Activated CD4-positive, alpha-beta T cell treated with anti-CD3 and anti-CD28 coated beads for 48 hours (primary cell): ENCODE measurements at places on chromosomes 6 and 20.

DNA sequence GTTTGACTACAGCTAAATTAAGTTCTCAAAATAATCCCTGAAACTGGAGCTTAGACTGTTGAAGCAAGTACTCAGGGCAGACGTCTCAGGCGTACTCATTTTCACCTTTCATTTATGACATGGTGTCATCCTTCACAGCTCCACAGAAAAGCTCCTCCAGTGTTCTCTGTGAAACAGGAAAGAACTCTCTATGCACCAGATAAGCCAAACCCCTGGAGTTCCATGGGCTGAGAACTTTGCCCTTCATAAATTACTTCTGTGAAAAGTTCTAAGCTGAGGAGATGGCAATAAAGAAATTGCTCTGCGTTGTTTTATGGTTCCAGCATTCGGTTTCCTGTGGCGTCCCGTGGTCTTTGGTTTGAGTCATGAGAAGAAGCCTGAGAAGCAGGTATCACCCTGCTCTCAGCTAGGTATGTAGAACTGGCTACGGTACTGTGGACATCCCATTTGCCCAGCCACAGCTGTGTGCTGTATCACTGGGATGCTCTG, 20.2 kb upstream of the RREB1 start:
- peak; percentile 54 for DNase-seq

DNA sequence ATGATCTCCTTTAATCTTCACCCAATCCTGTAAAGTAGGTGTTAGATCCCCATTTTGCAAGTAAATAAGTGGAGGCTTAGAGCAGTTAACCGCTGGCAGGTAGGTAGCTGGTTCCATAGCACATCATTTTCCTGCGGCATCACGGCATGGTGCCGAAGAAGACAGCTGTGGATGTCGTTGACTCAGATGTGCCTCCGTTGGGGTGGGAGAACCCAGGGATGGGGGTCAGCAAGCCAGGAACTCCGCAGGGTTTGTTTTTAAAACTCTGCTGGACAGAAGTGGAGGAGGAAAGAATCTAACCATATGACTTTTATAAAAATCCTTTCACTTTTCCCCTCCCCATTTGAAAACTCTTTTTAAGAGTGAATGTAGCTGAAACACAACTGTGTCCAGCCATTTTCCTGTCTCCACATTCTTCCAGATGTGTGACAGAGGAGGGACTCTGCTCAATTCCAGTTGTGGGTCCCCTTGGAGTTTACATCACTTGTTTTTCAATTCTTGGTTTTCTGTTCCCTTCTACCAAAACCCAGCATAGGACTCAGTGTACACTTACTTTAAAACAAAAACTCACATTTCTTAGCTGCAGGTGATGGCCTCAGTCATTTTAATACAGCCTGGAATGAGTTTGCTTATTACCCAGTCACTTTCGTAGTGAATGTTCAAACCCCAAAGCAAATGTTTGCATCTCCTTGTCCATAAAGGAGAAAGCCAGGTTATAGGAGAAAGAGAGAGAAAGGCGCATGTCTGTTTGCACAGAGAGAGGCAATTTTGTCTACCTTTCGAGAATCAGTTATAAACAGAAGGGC, 27.6 kb upstream of the PI16 start:
- DNase-seq = no peak

DNA sequence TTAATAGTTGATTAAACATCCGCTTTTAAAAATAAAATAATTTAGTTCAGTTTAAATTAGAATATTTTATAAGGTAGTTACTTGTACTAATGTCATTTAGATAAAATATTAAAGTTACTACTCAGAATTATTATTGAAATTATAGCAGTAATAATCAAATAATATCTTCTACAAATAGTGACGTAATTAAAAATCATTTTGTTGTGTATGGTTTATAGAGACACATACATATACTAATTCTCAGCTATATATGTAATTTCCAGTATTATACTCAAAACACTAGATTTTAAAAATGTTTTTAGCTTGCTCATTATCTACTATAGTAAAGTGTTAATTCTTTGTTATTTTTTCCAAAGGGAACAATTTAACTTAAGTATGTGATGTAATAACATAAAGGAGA, 435.2 kb upstream of the MANEA start:
- DNase-seq = no peak

- no peak for DNase-seq
These were observed 1.1 kb downstream of the BPIFB3 start for GRCh38 chr20:33054791-33055190.

GRCh38 chr20:6411651-6412050, 288.8 kb upstream of the FERMT1 start:
- DNase-seq = no peak

- no peak for DNase-seq
These were observed 8.8 kb upstream of the MOG start for GRCh38 chr6:29647927-29648642.

GRCh38 chr6:143039548-143039947, 21.1 kb upstream of the AIG1 start:
- no peak for DNase-seq

GRCh38 chr6:30615219-30615957, 1.7 kb downstream of the PPP1R10 start:
- peak; percentile 52 for DNase-seq

DNA sequence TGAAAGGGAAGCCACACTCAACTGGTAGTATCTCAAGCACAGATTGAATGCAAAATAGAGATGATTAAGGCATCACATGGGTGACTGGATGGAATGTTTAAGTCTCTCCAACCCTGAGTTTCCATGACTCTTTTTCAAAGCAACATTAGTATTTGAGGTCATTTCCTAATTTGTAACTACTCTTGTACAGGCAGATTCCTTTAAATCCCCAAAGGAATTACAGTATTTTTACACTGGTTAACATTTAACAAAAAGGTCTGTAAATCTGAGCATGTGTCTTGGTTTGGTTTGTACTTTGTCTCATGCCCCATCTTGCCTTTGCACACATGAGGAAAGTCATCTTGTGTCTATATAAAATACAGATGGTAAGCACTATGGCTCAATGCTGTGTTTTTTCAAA, 15.1 kb downstream of the RMND1 start:
- no peak for DNase-seq

DNA sequence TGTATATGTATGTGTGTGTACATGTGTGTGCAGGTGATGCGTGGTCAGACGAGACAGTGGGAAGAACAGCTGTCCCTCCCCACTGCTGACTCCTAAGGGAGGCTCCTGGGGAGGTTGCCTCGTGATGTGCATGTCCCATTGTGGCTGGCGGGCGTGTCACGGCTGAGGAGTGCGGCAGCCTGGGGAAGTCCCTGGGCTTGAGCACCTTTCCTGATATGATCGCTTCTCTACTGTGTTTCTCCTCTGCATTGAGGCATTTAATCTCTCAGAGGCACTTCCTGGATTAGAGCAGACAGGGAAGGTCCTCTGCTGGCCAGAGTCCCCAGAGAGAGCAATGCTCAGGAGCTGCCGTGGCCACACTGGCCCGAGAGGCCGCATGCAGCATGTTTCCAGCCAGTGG, 11.4 kb downstream of the NPBWR2 start:
- no peak for DNase-seq

- DNase-seq = no peak
These were observed 59.2 kb upstream of the ADGRB3 start for GRCh38 chr6:68575765-68576439.

DNA sequence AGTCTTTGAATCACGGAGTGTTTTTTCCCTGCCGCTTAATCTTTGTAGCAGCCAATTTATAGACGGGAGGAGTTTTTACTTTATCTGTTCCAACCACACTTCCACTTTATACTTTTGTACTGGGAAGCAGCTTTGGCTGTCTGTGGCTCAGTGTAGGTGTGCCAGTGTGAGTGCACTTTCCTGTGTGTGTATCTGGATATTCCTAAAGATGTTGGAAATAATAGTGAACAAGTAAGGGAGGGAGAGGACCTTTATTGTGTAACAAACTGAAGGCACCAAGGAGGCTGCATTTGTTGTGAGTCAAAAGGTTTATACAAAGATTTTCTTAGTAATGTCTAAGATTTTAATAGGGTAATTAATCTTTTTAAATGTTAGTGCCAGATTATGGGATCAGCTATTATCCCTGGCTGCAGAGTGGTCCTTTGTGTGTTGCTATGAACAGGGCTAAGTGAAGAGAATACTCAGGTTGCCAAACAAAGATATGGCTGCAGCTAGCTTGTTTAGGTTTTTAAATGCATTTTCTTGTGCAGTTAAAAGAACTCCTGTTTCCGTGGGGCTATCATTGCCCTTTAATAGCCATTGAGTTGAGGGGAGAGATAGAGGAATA, 226.3 kb downstream of the RNF144B start:
- DNase-seq = no peak

- no peak for DNase-seq
These were observed 153.4 kb downstream of the PHACTR1 start for GRCh38 chr6:12869816-12870432.

DNA sequence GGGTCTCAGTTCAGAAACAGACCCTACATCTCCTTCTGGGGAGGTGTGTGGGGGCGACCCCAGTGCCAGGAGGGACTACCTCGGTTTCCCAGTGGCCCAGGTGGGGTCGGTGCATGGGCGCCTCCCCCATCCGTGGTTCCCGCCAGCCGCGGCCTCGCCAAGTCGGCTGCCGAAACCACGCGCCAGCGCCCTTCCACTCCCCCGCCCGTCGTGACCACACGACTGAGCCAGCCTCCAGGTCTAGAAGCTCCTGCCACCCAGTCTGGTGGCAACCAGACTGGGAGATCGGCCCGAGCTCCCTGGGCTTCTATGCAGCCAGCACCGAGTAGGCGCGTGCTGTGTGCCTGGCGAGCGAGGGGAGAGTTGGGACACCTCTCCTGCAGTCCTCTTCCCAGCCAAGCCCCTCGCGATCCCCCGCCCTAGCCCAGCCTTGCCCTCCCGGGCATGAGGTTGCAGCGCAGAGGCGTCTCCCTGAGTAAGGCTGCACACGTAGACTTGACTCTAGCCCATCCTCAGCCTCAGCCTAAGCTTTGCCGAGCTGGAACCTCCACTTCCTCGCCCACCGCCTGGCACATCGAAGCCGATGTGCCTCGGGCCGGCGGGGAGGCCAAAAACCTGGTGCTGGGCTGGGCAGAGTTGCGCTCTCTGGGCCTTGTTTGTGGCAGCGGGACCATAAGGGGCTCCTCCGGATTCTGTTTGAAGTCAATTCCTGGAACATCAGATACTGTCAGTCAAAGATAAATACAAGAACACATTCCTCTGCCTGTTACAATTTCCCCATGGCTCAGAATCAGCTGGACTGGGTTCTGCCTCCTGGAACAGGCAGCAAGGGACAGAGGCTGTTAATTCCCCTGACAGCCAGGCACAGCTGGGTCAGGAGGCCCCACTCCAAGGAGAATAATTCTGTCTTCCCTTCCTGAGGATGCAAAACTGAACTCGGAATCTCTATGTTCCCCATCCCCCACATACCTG, 1.5 kb upstream of the CPNE5 start:
- peak; percentile 44 for DNase-seq

DNA sequence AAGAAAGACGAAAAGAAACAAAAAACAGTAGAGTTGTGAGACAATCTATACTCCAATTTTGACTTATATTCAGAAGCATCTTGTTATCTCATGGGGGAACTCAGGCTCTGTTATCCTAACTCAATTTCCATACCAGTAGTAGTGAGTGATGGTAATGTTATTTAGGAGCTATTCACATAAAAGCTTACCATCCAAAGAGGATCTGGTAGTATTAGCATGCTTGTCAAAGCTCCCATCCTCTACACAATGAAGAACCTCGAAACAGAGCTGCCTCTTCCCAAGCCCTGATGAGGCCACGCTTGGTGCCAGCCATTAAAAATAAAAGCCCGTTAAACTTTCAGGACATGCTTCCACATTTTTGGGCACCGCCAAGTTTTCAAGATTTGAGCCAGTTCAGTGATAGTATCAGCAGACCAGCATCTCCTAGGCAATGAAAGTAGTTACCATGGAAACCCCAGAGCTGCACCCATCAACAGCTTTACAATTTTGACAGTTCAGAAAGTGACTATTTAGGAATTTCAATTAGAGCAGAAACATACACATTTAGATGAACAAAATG, 173.3 kb downstream of the CD83 start:
- DNase-seq = no peak

DNA sequence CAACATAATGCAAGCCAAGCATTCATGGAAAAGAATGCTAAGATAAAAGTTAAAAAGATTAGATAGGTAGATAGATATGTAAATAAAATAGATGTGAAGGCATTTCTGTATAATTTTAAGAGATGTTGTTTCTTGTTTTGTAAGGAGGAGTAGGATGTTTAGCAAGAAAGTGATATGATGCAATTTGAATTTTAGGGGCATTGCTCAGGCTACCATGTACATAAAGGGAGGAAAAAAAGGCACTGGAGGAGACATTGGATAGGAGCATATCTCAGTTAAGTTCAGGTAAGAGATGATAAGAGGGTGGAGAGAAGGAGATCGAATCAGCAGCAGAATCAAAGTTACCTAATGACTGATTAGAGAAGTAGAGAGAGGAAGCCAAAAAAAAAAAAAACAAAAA, 194.7 kb downstream of the TENT5A start:
- DNase-seq = no peak

DNA sequence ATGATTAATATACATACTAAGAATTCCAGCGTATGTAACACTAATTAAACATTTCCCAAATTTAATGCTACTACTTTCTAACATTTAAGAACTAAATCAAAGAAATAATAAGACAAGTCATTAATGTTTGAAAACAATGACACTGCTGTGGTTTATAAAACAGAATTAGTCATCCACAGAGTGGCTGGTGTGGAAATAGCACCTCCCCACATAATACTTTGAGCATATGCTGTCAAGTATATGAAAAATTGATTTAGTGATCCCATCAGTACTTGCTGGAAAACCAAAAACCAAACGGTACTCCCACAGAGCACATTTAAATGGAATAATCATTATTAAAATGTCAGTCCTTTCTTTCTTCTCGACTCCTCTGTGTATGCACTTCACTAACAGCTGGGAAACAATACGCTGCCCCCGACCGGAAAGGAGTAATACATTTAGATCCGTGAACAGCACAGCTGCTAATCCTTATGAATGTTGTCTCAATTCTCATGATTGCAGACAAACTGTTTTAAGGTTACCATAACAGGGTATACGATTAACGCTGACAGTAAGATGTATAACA, 78.4 kb downstream of the PREP start:
- DNase-seq = no peak

- no peak for DNase-seq
These were observed 1.1 kb downstream of the TPX2 start for GRCh38 chr20:31740208-31740607.

- peak; percentile 62 for DNase-seq
These were observed 83.5 kb downstream of the ZMYND8 start for GRCh38 chr20:47272893-47273590.

DNA sequence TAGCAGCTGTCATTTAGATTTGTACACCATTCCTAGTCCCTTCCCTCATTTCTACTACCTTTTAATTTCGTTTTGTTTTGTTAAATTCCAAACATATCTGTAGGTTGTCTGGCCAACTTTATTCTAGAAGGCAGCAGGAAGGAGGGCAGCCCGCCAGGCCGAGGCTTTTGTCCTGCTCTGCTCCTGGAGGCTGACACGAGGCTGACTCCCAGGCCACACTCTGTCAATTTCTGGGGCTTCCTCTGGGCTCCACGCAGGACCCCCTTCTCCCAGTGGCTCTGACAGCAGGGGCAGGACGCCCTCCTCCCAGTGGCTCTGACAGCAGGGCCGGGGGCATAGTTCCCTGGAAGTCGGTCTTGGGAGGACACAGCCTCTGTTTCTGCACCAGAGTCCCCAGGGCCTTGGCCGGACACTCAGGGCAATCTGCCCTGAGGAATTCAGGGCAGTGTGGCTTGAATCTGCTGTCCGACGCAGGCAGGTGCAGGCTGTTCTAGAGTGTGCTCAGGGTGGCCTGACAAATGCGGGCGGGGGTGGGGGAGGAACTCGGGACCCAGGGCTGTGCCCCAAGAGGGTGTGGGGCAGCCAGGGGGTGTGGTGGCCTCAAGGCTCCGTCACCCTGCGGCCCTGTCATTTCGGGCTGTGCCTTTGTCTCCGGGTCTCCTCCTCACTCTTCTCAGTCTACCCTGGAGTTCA, 11.8 kb downstream of the SMOC2 start:
- no peak for DNase-seq

GRCh38 chr20:7124120-7124519, 356.6 kb downstream of the BMP2 start:
- no peak for DNase-seq
